NCI-H1105 treated with DMSO at 0.1 percent for 48 hours (cell line): ENCODE measurements at places on chromosomes 3 and 15.
A peak's percentile ranks its signal among the peaks of the same experiment; 100 is the strongest.

- no peak for DNase-seq
Observed at GRCh38 chr3:4083225-4084015, 219.7 kb upstream of the SETMAR start.

- DNase-seq: no peak
Observed at GRCh38 chr3:41579861-41580260, 380.6 kb downstream of the CTNNB1 start.

GRCh38 chr15:81302701-81303109, 21.2 kb downstream of the STARD5 start:
- no peak for DNase-seq

- no peak for DNase-seq
Observed at GRCh38 chr3:164326714-164327113, 751.6 kb downstream of the SI start.

GRCh38 chr3:184712248-184713039, 580 bp upstream of the MAGEF1 start:
- no peak for DNase-seq

GRCh38 chr3:45021524-45022297, 4.4 kb upstream of the CLEC3B start:
- no peak for DNase-seq

DNA sequence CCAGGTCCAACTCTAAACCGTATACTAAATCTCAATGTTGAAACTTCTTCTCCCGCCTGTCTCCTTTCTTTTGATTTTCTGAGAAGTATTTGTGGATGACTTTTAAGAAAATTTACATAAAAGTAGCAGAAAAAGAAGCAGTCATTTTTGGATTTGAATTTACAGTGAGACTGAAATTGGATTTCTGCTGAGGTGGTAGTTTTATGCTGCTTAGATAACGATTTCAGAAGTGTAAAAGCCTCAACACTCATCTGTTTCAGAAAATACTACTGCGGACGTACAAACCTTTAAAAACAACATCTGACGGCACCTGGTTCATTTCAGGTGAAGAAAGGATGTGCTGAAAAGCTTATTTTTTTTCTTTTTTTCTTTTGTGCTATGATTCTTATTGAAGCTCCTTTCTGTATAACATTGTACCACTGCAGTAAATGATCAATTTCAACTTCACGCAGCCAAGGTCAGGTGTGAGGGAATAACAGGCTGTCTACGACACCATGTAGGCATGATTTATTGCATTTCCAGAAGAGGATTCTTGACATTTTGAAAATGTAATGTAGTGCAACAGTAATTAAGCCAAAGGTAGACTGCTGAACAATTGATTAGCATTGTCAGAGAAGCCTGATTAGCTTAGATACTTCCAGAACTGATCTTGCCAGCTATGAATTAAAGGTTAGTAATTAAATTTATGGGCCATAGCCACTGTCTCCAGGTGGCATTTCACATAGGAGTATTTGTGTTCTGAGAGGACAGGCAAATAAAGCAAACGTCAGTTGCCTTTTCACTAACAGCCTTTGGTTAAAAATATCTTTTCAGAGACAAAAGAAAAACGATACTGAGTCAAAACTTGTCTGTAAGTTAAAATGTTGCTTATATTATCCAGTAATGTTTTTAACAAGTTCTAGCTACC, 134.6 kb upstream of the KBTBD8 start:
- peak; percentile 65 for DNase-seq

DNA sequence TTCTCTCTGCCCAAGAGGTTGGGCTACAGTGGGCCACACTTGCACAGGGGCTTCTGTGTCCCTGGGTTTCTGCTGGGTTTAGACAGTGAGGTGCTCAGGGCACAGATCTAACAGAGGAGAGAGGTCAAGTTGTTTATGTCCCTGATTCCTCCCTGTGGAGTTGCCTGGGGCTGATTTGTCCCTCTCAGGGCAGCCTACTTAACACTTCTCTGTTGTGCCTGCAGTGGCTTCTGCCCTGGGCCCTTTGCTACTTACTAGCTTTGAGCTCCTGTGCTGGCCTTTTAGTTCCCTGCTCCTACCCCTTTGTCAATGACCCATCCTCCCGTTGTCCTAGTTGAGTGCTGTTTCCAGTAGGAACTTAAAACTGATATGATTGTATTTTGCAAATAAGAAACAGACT, 114.0 kb upstream of the RGMA start:
- no peak for DNase-seq

- DNase-seq: no peak
Observed at GRCh38 chr15:31471731-31472430, 145.2 kb downstream of the KLF13 start.

GRCh38 chr3:8371960-8372463, 129.6 kb upstream of the LMCD1 start:
- no peak for DNase-seq

GRCh38 chr15:86205096-86205495, 125.4 kb downstream of the AGBL1 start:
- DNase-seq: no peak

DNA sequence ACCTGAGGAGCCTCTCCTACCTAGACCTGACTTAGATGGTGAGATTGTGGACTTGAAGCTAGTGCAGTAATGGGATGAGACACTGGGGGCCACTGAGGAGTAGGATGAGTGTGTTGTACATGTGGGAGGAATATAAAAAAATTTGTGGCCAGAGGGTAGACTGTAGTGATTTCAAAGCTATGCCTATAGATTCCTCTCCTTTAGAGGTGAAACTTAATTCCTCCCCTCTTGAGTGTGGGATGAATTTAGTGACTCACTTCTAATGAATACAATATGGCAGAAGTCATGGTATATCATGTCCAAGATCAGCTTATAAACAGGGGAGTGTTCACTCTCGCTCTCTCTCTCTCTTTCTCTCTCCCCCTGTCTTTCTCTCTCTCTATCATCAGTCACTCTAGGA, 6.7 kb downstream of the ZNF860 start:
- DNase-seq: no peak

DNA sequence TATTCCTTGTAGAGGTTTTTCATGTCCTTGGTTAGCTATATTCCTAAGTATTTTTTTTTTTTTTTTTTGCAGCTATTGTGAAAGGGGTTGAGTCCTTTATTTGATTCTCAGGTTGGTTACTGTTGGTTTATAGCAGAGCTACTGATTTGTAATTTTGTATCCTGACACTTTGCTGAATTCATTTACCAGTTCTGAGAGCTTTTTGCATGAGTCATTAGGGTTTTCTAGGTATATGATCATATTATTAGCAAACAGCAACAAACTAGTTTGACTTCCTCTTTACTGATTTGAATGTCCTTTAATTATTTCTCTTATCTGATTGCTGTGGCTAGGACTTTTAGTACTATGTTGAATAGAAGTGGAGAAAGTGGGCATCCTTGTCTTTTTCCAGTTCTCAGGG, 737.4 kb downstream of the ZNF385D start:
- no peak for DNase-seq

DNA sequence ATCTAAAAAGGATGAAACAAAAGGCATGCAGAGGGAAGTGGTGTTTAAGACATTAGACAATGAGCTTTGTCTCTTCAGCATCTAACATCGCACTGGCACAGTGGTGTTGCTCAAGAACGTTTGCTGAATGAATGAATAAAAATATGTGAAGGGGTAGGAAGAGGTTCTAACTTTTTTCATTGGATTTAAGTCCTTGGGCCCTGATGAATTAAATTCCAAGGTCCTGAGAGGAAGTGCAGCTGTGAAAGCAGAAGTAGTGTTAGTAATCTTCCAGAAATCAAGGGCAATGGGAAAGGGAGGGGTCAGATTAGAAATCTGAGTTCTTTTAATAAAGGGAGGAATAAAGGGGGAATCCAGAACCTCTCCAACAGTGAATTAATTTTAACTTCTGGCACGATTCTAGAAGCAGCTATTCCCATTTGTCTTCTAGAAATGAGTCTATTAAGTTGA, 29.6 kb downstream of the TLNRD1 start:
- no peak for DNase-seq

DNA sequence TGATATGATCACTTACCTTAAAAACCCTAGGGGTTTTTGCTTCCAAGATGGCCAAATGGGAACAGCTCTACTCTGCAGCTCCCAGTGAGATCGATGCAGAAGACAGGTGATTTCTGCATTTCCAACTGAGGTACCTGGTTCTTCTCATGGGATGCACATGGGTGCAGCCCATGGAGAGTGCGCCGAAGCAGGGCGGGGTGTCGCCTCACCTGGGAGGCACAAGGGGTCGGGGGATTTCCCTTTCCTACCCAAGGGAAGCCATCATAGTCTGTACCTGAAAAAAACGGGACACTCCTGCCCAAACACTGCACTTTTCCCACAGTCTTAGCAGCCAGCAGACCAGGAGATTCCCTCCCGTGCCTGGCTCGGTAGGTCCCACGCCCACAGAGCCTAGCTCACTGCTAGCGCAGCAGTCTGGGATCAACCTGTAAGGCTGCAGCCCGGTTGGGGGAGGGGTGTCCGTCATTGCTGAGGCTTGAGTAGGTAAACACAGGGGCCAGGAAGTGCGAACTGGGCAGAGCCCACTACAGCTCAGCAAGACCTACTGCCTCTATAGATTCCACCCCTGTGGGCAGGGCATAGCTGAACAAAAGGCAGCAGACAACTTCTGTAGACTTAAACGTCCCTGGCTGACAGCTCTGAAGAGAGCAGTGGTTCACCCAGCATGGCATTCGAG, 78.6 kb downstream of the CTNNB1 start:
- no peak for DNase-seq

GRCh38 chr3:127954640-127955039, 39.6 kb downstream of the KBTBD12 start:
- no peak for DNase-seq

DNA sequence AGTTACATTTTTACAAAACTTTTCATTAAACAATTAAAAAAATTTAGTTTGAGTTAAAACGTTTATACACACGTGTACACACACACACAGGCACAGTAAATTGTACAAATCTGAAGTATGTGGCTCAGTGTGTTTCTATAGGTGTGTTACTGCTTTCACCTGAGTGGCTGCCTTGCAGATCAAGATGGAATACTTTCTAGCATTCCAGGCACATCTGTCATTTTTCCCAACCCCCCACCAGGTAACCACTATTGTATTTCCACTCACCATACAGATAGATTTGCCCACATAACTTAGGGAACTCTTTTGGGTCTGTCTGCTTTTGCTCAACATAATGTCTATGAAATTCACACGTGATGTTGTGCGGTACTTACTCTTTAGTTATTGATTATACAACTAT, 141.1 kb downstream of the PTPRG start:
- no peak for DNase-seq

DNA sequence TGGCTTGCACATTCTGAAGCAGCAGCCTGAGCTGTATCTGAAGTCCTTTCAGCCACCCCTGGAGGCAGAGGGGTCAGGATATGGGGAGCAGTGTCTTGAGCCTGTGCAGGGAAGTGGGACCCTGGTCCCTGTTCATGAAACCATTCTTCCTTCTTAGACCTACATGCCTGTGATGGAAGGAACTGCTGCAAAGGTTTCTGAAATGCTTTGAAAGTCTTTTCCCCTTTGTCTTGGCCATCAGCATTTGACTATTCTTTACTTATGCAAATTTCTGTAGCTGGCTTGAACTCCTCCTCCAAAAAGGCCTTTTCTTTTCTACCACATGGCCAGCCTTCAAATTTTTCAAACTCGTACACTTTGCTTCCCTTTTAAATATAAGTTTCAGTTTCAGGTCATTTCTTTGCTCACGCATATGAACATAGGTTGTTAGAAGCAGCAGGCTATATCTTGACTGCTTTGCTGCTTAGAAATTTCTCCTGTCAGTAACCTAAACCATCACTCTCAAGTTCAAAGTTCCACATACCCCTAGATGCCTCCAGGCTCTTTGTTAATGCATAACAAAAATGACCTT, 62.3 kb downstream of the GALK2 start:
- no peak for DNase-seq

DNA sequence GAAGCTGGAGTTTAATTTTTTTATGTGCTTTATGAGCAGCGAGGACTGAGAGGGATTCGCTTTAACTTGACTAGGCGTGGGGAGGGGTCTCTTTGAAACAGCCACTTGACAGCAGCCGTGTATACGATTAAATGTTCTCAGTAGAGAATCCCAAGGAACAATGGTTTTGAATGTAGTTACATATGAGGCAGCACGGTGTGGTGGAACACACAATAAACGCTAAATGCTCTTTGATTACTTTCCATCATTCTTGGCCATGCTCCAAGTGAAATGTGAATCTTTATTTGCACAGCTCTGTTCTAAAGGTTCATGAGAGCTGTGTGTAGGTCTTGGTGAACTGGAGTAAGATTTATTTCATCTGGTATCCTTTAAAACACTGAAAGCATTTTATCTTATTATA, 251.4 kb upstream of the TGFBR2 start:
- peak; percentile 87 for DNase-seq

DNA sequence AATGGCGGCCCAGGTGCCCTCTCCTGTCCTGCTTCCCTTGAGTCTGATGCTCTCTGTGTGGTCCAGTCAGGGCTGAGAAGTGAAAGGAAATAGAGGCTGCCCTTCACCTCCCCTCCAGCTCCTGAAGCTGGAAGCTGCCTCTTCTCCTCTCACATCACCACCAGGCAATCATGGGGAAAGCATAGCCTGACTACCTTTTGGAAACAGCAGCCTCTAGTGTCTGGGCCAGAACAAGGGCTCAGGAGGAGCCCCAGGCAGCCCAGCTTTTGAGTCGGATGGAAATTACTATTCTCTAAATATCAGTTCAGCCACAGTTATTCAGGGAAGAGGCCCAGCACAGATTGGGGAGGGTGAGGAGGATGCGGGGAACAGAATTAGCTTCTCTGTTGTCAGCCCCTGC, 43.3 kb upstream of the CCDC174 start:
- DNase-seq: no peak

DNA sequence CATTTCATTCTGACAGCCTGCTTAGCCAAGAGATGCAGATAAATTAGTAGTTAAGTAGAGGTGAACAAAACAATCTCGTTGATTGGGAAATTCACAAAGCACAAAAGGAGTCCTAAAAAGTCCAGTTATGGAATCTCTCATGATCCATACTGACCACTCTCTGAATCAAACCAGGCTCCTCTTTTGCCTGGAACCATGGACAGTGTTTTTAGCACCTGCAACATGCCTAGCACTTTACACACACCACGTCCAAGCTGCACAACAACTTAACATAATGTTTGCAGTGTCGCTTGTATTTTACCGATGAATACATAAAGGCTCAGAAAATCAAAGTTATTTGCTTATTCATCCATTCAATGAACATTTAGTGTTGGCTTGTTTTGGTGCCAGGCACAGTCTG, 101.8 kb upstream of the ST8SIA2 start:
- DNase-seq: no peak

GRCh38 chr15:64348455-64348854, 7.5 kb downstream of the CSNK1G1 start:
- DNase-seq: no peak
